ENCODE measurements at places on chromosomes 4 and X. TPM values are rescaled to one million over a fixed set of nuclear protein-coding genes. Genes with fewer than 3 reads are reported as not detected.

Gene GLRA2
- total RNA-seq, result not detected

Gene DUSP21
- total RNA-seq, result not detected

Gene GPR50
- not detected for total RNA-seq

Gene PPBP
- not detected for total RNA-seq

Gene PFKFB1
- 0.45 TPM for total RNA-seq

Gene TEX13A
- not detected for total RNA-seq

Gene IQCM
- total RNA-seq, result not detected

Gene FAM133A
- not detected for total RNA-seq

Gene PCDH10
- total RNA-seq, result not detected

Gene PNCK
- 0.96 TPM for total RNA-seq

Gene ATP2B3
- total RNA-seq, result not detected

Gene CT83
- not detected for total RNA-seq

Measured in activated CD4-positive, alpha-beta memory T cell treated with anti-CD3 and anti-CD28 coated beads, Interleukin-2, amount 10 ng/mL, durations not matched to agents 7 days and 5 days (primary cell).